ENCODE measurements at places on chromosomes 2 and 18.

GRCh38 chr2:61235716-61236115 lies 73.7 kb downstream of the C2orf74 start:
- DNase-seq: no peak

DNA sequence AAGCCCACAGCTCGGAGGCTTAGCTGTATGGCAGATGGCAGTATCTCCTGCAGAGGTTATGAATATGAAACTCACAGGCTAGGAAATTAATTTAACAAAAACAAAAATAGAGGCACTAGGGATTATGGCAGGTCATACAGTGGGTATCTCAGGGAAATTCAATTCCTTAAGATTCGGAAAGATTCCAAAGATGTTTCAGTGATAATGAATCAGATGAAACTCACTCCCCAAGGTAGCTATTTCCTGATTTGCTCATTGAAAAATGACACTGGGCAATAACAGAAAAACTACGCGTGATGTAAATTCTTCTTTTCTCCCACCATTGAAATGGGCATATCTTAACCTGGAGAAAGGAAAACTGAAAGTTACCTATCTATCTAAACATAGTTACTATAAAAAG lies 414.1 kb downstream of the STK39 start:
- no peak for DNase-seq

- no peak for DNase-seq
Observed at GRCh38 chr2:143399631-143400069, 270.4 kb downstream of the ARHGAP15 start.

DNA sequence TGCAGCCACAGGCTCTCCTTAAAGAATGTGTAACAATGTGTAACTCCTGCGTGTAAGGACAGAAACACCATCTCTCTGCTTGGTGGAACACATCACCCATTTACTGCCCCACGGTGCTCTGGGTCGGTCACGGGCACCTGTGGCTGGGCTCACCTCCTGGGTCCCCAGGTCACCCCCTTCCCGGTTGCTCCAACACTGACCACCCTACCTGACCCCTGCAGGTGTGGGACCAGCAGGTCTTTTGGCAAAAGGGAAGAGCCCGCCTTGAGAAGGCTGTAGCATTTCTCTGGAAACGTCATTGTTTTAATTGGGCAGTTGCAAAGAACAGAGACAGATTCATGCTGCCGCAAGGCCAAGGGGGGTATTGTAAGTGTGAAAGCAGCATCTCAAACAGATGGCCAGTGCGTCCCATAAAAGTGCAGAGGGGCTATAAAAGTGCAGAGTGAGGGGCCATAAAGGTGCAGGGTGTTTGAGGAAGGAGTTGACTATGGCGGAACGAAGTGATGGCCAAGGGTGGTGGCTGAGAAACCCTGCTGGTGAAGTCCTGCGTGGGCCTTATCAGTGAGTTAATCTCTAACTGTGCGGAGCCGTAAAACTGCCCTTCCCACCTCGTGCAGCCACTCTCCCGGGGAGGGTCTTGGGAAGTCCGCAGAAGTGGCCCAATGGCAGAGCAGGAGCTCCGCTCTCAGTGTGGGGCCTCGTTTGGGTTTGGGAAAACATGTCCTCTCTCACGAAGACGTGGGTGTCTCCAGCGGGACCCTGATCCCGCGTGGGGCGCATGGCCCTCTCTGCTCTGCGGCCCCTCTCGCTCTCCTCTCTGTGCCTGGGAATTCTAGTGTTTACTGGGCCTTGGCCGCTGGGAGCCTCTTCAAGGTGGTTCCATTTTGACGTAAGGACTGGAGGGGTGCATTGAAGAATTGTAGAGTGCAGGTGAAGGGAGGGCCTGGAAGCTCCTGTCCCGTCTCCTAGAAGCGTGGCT lies 13.7 kb upstream of the NEU4 start:
- no peak for DNase-seq

- no peak for DNase-seq
Observed at GRCh38 chr18:22946846-22947245, 13.7 kb downstream of the RBBP8 start.

DNA sequence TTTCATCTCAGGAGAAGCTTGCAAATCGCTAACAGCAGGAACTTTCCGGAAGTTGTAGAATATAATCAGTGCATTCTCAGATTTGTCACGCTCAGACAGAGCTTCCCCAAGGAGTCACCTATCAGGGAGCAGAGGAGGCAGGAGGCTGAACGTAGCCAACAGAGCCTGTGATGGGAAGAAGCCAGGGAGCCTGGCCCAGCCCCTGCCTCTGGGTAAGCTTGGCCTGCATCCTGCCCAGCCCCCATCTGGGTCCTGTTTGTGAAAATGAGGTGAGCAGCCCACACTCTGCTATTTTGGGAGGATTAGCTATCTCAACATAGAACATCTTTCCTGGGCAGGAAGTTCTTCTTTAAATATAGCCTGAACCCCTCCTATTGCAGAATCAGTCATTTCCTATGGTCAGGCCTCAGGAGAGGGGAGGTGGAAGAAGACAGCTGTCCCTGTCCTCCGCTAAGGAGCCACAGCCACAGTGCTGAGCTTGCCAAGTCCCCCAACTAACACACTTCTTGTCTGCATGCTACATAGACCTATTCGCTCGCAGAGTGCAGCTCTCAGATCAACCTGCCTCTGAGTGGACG lies 19.2 kb upstream of the PKDCC start:
- no peak for DNase-seq

All from activated T-cell treated with anti-CD3 and anti-CD28 coated beads, Interleukin-2, amount 50 U/mL, for 48 hours (primary cell).